ENCODE measurements at places on chromosomes 7 and 10.

- no peak for DNase-seq
Observed at GRCh38 chr10:3225561-3225960, 53.0 kb upstream of the PITRM1 start.

DNA sequence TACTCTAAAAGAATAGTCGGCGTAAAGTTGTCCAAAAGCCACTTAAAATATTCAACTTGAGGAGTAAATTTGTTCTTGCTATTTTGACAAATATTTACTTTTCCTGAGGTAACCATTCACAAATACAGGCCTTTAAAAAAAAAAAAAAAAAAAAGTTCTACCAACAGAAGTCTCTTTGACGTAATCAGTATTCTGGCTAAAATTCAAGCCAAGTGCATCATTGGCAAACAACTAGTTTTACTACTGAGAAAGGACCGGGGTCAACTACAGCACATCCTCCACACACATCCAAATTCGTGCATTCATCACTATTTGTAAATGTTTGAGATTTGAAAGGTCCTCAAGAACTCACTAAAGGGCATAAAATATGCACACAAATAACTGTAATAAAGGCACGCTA, 2.0 kb downstream of the OAT start:
- DNase-seq = no peak

DNA sequence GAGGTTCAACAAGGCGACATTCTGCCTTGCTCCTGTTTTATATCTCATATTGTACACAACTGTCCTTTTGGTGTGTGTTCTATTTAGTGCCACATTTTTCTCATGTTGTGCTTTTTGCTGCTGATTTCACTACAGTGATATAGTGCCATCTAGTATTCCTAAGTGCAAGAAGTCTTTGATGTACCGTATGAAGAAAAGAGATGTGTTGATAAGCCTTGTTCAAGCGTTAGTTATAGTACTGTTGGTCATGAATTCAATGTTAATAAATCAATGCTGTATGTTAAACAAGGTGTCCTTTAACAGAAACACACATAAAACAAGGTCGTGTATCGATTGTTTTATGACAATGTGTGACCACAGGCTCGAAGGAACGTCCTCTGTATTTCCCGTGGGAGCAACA, 939.4 kb downstream of the GATA3 start:
- DNase-seq = no peak

DNA sequence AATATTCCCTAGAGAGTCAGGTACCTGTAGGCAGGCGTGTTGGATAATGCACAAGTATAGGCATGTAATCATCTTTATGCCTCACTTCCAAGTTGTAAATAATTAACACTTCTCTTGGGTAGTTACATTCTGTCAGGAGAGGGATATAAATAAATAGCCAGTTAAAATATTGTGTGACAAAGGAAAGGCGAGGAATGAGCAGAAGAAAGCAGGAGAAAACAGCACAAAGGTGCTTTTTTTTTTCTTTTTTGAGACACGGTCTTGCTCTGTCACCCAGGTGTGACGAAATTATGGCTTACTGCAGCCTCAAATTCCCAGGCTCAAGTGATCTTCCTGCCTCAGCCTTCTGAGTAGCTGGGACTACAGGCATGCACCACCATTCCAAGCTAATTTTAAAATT, 99.2 kb upstream of the LYZL2 start:
- no peak for DNase-seq

DNA sequence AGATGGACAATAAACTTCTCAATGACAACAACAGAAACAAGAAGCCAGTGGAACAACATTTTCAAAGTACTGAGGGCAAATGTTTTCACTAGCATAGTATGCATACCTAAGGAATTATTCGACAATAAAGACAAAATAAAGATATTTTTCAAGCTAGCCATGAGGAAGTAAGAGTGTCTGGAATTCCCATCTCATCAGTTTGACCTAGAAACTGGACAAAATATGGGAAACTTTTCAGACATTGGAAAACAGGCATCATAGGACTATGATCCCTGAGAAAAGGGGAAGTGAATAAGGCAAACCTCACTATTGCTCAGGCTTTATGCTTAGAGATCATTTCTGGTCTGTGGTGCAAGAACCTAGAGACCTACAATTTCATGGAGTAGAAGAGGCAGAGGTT, 86.3 kb downstream of the OAT start:
- DNase-seq = no peak

All from stimulated activated naive CD8-positive, alpha-beta T cell treated with anti-CD3 and anti-CD28 coated beads, Interleukin-15, Interleukin-2, amounts not matched to agents 100 U/mL and 50 U/mL, for 24 hours (primary cell).